MM.1S (cell line): ENCODE measurements at places on chromosomes 5 and 9.

DNA sequence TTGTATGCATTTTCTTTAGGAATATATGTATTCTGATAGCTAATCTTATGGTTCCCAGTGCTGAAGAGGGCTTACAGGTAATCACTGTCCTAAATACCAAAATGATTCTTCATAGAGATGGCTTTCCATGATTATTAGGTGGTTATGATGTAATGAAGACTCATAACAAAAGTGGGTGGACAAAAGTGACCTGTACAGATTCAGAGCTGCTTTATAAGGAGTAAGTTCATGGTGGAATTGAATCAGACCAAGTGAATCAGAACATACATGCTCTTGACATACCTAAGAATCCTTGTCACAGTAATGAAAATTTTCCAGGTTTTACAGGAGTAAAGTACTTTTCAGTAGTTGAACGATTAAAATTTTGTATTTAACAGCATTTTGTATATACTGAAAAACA, 105.6 kb downstream of the NIPBL start:
- no peak for DNase-seq

DNA sequence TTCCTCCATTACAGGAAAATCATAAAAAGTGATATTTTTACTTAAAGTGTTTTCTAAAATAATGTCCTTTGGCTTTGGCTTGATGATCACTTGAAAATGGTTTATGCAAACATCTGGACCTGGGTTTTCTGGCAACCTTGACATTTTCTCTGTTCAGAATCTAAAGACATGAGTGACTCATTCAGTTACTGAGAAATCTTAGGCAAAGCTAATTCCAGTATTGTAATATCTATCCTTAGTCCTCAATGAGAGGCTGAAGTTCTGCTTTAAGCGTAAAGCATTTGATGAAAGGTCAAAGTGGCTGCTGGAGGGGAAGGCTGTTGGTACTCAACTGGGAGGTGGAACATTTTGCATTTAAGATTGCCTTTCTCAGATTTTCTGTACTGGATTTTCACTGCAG, 2.3 kb downstream of the MAN2A1 start:
- DNase-seq: peak; percentile 41

GRCh38 chr9:2209400-2209799, 194.3 kb downstream of the SMARCA2 start:
- DNase-seq: no peak

DNA sequence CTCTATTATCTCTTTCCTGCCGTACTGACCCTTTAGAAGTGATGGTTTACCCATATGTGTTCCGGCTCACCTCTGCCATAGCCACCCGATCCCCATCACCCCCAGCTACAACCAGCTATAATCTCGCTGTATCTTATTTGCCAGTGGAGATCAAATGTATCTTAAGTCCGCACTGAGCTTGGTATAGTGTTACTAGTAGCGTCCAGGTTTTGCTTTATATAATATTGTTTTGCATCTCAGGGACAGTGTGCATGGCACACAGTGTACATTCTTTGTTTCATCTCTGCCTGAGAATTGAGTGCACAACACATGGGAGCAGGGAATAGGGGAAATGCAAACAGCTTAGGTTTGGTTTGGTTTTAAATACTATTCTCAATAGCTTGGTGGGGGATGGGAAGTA, 135.8 kb upstream of the SNX2 start:
- no peak for DNase-seq

- no peak for DNase-seq
These were observed 653.0 kb upstream of the RORB start for GRCh38 chr9:73844135-73844534.

GRCh38 chr5:52328220-52328806, 459.4 kb upstream of the ITGA1 start:
- DNase-seq: no peak

DNA sequence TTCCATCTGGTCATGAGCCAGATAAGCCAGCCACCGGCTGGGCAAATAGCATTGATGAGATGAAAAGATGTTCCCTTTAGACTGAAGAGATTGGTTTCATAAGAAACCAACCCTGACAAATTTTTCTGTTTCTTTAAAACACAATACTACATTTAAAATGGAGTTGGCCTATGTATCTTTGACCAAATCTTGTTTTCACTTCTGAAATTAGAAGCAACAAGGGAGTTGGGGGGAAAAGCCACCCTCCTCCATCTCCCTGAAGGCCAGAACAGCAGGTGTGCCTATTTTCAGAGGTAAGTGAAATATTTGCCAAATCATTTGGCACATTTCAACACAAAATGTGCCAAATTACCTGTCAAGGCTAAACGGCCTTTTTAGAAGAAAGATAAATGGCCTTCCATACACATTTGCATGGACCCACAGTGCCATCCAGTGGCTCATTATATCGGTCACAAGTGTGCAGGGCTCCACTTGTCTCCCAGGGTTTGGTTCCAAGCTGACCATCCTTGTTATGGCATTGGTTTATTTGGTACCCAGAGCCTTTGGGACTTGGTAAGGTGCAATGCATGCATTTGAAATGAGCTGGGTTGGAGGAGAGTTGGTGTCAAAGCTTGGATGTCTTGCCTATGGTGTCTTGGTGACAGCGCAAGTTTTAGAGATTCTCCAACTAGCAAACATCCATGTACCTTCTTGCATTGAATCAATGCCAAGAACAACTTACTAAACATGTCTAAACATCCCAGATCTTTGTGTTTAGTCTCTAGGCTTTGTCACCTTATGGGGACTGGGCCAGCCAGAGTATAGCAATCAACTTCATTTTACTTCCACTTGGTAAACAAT, 372.0 kb upstream of the KIF2A start:
- peak; percentile 56 for DNase-seq

DNA sequence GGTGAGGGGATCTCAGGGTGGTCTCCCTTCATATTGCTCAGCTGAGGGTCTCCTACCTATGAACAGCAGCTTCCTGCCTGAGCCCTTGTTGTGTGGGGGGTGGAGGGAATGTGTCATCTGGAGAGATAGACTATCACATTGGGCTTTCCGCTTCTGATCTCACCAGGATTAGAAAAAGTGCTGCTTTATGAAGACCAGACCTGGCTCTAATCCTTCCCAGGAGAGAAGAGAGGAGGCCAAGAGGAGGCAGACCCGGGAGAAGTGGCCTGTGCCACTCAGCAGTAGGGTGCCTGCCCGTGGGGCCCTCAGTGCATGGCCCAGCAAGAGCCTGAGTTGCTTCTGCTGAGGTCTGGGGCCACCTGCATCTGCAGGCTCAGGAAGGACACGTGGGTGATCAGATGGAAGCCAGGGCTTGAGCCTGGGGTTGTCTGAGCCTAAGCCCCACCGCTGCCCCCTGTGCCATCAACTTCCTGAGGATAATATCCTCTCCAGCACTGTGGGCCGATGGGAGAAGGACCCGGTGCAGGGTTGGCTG, 22.1 kb upstream of the COL5A1 start:
- no peak for DNase-seq

DNA sequence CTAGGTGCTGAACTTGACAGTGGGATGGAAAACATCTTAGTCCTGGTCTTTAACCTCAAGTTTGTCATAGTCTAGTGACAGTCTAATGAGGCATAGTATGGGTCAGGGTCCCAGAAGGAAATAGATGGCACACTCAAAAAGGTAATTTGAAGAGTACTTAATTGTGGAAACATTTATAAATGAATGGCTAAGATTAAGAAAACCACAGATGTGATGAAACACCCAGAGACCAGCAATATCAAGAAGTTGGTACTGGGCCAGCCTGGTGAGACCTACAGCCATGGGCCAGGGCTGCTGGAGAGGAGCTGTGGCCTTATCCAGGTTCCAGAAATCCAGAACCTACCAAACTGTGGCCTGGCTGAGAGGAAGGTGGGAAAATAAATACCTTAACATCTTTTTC, 93.5 kb upstream of the ATG10 start:
- no peak for DNase-seq

GRCh38 chr5:96991708-96992107, 55.8 kb downstream of the LNPEP start:
- no peak for DNase-seq

DNA sequence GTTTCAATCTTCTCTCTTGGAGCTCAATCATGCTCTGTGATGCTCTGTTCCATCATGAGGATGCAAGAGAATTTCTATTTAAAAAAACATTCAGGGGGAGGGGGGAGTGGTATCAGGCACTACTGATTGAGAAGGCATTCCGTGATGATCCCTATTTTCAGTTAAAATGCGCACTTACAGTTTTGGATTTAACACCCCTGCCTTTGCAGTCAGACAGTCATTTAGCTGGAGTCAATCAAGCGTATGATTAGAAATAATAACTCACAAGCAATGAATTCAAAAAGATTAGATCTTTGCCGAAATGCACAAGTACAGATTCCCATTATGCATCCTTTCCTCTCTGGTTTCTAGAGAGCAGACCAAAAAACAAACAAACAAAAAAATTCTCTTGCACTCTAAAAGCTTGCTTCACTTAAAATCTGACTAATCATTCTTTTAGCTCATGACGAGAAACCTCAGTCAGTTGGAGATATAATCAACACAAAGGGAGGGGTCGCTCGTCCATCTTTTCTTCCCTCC, 55.4 kb downstream of the EFNA5 start:
- DNase-seq: no peak

GRCh38 chr5:139402561-139403158, 1.2 kb downstream of the SPATA24 start:
- DNase-seq: peak; percentile 31

DNA sequence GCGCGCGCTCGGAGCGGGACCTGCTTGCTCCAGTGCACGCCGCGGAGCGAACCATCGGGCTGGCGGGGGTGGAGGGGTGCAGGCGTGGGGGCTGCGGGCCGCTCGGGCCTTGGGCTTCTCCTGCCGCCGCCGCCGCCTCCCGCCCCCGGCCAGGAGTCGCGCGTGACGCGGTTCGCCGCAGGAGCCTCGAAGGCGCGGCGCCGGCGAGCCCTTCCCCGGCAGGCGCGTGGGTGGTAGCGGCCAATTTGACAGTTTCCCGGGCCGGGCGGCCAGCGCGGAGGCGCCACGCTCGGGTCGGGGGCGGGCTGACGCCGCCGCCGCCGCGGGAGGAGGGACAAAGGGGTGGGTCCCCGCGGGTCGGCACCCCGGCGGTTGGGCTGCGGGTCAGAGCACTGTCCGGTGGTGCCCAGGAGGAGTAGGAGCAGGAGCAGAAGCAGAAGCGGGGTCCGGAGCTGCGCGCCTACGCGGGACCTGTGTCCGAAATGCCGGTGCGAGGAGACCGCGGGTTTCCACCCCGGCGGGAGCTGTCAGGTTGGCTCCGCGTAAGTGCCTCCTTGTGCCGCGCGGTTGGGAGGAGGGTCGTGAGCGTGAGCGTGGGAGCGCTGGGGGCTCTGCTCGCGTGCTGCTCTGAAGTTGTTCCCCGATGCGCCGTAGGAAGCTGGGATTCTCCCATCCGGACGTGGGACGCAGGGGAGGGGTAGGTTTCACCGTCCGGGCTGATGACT, at the start of gene TJP2:
TJP2 (plus strand) TSS at position 387 of the 725 bp plus-strand sequence; CDS start at position 483, 96 bp downstream.
- DNase-seq: peak; percentile 76

GRCh38 chr9:113823421-113823820, 52.7 kb upstream of the ZNF618 start:
- no peak for DNase-seq

DNA sequence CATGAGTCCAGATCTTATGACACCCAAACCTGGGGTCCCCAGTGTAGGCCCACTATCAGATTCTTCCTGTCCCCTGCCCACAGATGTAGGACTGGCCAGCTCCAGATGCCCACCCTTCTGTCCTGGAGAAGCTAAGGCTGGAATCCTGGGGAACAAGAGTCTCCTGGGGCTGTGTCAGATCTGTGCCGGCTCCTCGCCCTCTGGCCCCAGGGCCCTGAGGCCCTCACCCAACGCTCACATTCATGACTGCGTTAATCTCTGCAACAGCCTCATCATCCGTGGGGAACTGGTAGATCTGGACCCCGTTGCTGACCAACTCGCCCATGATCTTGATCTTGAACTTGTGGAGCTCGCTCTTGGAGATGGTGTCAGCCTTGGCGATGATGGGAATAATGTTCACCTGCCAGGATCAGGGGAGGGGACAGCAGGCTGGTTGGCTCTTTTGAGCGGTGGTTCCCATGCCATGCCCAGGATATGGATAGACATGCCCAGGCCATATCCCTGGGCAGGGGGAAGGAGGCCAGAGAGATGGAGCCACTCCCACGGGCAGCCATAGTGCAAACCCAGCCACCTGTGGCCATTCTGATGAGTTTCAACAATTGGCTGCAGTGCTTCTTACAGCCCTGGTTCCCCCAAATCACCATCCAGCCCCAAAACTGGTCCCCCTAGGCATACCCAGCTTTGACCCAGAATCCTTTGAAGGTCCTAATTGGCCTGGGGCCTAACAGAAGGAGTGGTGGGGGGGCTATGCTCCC, 14.6 kb downstream of the SEPTIN8 start:
- DNase-seq: no peak
